ENCODE measurements at places on chromosomes 1 and 21. TPM values are rescaled to one million over a fixed set of nuclear protein-coding genes. Genes with fewer than 3 reads are reported as not detected.

- H3K36me3 ChIP-seq = no peaks in the 10 kb centered on the region
- no peaks in the 10 kb centered on the region for H3K27me3 ChIP-seq
- DNase-seq = no peak
- no peak overlapping the region for H3K27ac ChIP-seq
Measured at GRCh38 chr21:14888202-14888601, 176.6 kb downstream of the NRIP1 start.

Gene NIPAL3
- total RNA-seq = 2.4 TPM

DNA sequence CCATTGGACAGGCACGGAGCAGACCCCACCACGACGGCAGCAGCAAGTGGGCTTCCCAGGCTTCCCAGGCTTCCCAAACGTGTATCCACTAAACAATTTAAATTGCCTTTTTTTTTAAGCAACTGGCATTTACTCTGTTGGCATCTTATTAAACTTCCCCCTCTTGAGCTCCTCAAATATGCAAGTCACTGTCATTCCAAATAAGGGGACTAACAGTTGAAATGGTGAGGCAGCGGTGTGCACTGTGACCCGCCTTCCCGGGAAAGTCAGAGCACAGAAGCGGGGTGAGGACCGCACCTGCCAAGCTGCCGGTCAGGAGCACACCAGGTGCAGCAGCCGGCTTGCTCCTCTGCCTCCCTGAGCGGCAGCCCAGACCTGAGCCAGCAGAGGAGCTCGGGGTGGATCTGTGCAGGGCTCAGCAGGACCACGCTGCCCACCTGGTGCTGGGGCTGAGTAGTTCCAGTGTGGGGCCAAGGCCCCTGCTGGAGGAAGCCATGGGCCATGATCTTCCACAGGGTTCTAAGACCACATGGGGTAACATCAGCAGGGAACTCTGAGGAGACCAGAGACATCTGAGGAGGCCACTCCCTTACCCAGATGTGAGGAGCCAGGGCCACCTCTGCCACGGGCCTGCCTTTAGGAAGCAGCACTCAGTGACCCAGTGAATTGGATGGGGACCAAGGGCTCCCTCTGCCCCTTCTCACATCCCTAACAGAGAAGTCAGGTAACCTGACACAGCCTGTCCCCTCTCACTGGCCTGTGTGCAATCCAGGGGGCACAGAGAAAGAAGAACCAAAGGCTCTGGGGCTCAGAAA, 245.4 kb downstream of the NPHP4 start:
- no peak for DNase-seq
- no peak overlapping the region for H3K27ac ChIP-seq
- H3K27me3 ChIP-seq = no peaks in the 10 kb centered on the region

Gene EXO1
- total RNA-seq = 49.3 TPM

DNA sequence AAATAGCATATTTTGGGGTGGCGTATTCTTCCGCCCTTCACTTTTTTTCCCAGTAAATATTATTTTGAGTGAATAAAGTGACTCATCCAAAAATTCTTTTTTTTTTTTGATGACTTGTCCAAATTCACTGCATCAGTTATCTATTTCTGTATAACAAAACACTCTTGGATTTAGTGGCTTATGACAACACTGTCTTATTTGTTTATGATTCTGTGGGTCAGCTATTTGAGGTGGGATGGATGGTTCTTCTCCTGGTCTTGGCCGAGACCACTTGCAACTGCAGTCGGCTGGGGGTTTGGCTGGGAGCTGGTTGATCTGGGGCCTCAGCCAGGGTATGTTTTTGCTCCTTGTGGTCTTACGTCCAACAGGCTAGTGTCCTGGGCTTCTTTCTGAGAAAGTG, 39.9 kb upstream of the SRSF10 start:
- H3K27me3 ChIP-seq = no peaks in the 10 kb centered on the region
- DNase-seq = no peak
- H3K4me1 ChIP-seq = peaks cover 19% of the 10 kb centered on the region
- H3K36me3 ChIP-seq = no peaks in the 10 kb centered on the region

All from neural crest cell (in vitro differentiated cells).